ENCODE measurements at places on chromosomes 11 and 22. TPM values are rescaled to one million over a fixed set of nuclear protein-coding genes. Genes with fewer than 3 reads are reported as not detected.
A peak's percentile ranks its signal among the peaks of the same experiment; 100 is the strongest.

ABCG4 gene
- 1.2 TPM for polyA plus RNA-seq

PLAAT2 gene
- polyA plus RNA-seq, result not detected

- no peak for DNase-seq
Measured at GRCh38 chr22:39214383-39215069, 30.3 kb downstream of the PDGFB start.

- no peak for DNase-seq
Measured at GRCh38 chr11:95222817-95223216, 8.2 kb downstream of the SESN3 start.

GRCh38 chr11:71327156-71328085, 75.0 kb upstream of the SHANK2 start:
- no peak for DNase-seq

- no peak for DNase-seq
Measured at GRCh38 chr11:8801121-8801520, 109.9 kb upstream of the AKIP1 start.

DNA sequence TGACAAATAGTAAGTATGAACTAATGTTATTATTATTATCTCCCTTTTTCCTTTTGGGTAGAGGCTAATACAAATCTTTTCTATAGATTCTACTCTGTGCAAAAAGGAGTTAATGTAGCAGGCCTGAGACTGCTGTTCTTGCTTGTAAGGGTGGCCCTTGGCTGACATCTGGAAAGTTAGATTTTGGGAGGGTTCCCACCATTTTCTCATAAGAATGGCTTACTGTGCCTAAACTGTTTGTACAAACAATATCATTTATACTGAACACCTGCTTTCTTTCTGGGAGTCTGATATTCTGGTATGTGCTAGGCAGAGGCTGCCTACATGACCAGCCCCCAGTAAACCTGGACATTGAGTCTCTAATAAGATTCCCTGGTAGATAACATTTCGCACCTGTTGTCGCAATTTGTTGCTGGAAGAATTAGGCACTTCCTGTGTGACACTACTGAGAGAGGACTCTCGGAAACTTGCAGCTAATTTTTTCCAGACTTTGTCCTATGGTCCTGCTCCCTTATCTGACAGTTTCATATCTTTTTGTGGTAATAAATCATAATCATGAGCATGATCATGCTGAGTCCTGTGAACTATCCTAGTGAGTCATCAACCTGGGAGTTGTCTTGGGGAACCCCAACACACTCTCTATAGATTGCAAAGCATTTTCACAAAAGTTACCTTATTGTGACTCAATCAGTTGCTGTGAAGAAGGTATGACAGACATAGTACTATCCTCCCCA, 257.7 kb upstream of the CCDC90B start:
- DNase-seq, result no peak

DNA sequence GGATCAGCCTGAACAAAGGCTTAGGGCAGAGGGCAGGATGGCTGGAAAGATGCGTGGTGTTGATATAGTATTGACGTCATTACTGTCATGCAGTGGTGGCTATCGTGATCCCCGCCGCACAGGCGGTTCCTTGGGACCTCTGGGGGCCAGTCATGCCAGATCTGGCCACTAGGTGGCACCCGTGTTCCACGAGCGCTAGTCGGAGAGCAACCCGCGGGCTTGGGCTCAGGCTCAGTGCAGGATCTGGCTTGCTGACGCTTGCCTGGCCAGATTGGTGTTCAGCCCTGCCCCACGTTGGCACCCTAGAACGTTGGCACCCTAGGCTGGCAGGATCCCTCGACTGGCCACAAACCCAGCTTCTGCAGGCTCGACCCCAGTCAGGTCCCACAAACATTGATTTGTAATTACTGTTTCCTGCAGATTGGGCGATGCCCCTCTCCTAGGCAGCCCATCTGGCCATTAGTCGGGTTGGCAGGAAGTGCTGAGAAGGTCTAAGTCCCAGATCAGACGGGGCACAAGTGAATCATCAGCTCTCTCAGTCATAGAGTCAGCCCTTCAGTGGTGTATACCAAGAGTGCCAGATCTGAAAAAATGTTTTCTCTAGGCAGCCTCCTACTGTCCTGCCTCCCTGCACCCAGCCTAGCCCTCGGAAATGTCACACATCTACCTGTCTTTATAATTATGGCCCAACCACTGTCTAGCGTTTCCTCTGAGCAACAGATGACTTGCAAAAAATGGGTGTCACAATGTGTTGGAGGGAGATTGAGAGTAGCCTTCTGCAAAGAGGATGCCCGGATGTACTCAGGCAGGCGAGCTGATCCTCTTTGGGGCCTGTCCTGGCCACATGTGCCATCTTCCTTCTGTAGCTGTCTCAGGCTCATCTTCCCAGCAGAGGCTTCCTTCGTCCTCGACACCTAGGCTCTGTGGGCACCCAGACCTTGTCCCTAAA, 315.3 kb downstream of the TMEM135 start:
- DNase-seq, result peak; percentile 61

DNA sequence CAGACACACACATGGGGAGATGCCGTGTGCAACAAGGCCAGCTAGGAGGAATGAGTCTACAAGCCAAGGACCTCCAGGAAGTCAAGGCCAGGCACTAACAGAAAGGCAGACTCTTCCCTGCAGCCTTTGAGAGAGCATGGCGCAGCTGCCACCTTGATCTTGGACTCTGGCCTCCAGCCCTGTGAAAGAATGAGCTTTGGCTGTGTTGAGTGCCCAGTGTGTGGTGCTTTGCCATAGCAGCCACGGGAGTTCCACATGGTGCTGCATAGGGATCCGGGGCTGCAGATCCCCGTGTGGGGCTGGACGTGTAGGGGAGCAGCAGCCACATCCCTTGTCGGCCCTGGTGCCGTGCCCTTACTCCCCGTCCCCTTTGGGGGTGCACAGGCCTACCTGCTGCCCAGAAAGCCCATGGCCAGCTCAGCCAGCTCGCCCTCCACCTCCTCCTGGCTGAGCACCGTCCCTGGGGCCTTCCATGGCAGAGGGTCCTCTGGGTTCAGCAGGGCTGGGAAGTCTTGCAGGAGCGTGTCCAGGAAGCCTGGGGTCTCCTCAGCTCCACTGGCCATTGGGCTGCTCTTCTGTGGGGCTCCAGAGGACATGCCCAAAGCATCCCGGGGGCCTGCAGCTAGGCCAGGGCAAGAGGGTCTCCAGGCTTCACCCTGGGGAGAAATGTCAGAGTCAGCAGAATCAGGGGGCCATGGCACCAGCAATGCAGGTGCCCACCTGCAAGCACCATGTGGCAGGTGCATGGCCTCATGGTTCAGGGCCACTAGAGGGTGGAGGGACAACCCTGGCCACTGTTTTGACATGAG, 7.0 kb downstream of the PPM1F start:
- no peak for DNase-seq

MMP27 gene
- not detected for polyA plus RNA-seq

DNA sequence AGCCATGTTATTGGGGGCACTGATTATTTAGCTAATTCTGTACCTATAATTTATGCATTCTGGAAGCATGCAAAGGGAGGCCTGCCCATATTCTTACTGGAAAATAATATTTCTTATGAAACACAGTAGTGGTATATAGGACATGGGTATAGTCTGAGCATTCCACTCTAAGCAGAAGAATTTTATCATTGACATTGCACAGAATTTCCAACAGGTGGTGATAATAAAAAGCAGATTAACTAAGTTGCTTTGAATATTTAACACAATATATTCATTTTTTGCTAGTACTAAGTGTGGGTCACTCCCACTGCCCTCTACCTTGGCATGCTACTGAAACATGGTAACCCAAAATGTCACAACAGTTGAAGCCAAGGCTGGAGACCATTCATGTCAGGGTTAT, 728.8 kb upstream of the FAT3 start:
- no peak for DNase-seq

MS4A1 gene
- polyA plus RNA-seq, result 0.54 TPM

- no peak for DNase-seq
Measured at GRCh38 chr22:40726514-40726913, 47.2 kb downstream of the MCHR1 start.

P2RY2 gene
- polyA plus RNA-seq, result 0.55 TPM

DNA sequence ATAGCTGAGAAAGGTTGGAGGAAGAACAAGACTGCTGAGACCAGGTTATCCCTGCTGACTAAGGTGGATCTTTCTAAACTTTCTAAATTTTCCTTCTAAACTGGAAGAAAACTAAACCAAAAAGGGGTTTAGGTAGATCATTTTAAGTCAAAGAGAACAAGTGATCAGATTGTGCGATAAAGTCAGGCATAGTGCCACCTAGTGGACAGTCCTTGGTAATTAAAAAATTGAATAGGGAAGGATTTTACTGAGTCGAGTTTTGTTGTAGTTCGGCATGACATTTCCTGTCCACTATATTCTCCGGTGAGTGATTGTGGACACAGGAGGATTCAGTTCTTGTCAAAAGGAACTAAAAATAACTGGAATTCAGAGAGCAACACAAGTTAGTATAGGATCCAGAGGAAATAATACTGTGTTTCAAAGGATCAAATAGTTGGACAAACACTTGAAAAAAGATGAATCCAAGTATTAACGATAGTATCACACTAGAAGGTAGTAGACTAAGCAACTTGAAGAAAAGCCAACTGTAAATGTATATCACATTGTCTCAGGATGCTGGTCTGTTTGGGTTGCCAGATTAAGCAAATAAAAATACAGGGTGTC, 1236.4 kb downstream of the FAM181B start:
- DNase-seq, result peak; percentile 31

DNA sequence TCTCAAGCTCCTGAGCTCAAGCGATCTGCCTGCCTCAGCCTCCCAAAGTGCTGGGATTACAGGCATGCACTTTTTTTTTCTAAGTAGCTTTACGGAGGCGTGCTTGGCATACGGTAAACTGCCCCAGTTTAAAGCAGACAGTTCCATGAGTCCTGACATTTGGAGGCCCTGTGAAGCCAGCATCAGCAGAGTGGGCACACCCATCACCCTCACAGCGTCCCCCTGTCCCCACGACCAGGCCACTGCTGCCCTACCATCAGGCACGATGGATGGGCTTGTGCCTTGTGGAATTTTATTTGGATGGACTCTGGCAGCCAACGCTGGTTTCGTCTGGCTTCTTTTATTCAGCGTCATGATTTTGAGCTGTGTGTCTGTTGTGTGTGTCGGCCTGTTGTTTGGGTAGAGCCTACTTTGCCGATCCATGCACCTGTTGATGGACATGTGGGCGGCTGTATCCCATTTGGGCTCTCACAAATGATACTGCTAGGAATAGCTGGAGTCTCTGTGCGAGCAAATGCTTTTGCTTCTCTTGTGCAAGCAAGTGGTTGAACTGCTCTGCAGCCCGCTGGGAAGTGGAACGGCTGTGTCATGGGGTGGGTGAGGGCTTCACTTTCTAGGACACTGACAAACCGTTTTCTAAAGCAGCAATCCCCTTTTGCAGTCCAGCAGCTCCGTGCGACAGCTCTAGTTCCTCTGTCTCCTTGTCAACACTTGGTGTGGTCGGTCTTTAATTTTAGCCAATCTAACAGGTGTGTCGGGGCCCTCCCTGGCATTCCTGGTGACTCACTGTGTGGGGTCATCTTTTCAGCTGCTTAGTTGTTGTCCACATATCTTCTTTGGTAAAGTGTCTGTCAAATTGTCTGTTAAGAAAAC, 23.8 kb downstream of the KCNQ1 start:
- no peak for DNase-seq

DNA sequence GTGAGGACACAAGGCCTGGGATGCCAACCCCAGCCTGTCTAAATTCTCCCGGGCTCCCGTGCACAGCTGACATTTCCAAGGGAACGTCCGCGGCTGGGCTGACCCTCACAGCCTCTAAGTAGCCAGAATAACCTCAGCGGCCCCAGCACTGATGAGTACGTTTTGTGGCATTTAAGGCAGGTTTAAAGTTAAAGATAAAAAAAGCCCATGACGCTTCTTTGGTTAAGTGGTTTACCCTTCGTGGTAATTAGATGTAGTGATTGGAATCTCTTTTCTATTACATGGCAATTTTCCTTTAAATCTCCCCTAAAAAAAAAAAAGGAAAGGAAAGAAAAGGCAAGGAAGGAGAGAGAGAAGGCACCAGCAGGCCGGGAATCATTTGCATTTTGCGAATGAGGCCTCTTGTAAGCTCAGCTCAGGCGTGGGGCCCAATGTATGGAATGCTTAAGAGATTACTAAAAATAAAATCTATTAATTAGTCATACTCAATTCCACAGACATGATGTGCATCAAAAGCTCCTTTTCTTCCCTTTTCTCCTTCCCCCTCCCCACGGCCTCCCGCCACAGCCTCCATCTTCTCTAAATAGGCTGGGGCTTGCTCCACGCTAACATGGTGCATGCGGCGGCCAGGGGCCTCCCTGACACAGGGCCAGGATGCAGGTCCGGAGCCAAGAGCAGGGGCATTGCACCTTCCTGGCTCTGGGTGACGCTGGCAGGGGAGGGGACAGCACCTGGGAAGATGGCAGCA, 44.1 kb downstream of the MACROD1 start:
- no peak for DNase-seq

PIH1D2 gene
- 11.2 TPM for polyA plus RNA-seq

DNA sequence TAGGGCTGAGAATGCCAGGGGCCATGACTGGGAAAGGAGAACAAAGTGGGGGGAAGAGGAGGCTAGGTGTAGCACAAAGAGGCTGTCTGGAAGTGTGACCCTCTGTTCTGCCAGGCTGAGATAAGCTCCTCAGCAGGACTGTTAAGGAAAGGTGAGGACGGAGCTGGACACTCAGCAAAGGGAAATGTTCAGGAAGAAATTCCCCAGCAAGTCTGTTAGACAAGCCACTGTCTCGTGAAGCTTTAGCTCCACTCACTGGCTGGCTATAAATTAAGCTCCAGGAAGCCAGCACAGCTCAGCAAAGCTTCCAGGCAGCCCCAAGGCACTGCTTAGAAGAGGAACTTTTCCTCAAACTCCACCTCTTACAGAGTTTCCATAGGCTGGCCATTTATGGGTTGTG, 181.2 kb upstream of the API5 start:
- DNase-seq, result peak; percentile 41

EIF4ENIF1 gene
- 45.5 TPM for polyA plus RNA-seq

- DNase-seq, result no peak
Measured at GRCh38 chr11:32550207-32550606, 33.4 kb upstream of the EIF3M start.

GRCh38 chr11:10452211-10452767, 2.8 kb upstream of the AMPD3 start:
- no peak for DNase-seq

CASP1 gene
- 4.9 TPM for polyA plus RNA-seq

- no peak for DNase-seq
Measured at GRCh38 chr22:35664955-35665587, 16.8 kb downstream of the APOL6 start.

CYTH4 gene
- 3.6 TPM for polyA plus RNA-seq

GRCh38 chr11:68564261-68564660, 103.7 kb downstream of the PPP6R3 start:
- no peak for DNase-seq

TPST2 gene
- polyA plus RNA-seq, result 30.3 TPM

DNA sequence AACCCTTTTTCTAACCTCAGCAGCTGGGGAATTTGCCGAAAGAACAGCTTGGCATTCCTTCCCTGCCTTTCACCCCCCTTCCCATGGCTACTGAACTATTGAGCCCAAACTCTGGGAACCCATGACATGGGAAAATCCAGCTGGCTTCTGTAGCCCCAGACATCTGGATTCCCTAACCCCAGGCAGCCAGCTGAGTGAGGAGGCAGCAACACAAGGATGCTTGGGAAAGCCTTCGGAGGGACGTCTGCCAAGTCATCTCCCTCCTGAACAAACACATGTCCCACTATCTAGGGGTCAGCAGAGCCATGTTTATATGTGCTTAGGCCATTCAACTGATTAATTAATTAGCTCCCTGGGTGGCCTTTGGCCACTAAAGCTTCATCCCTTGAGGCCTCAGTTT, 21.6 kb downstream of the LRRC55 start:
- no peak for DNase-seq
